Fibroblast of upper back skin (primary cell): ENCODE measurements at places on chromosomes 16 and 17.

GRCh38 chr16:3027983-3028715, 4.3 kb downstream of the THOC6 start:
- peak; percentile 64 for DNase-seq

GRCh38 chr16:48603647-48604376, 6.2 kb downstream of the N4BP1 start:
- DNase-seq: no peak

GRCh38 chr17:81438007-81438659, 42.9 kb downstream of the BAHCC1 start:
- no peak for DNase-seq

DNA sequence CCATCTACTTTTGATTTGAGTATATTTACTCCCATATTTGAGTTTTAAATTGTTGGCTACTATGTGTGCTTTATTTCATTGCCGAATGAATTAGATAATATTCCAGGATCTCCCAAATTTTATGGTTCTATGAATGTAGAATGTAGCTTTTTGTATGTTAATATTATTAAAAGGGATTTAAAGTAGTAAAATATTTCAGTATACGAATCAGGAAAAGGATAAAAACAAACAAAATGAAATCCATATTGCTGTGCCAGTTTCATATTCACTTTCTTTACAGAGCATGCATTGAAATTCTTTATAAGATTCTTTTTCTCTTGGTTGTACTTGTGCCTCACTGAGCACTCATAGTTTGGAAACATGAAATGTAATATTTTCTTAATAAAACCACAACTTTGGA, 155.1 kb downstream of the CHD9 start:
- DNase-seq: no peak

DNA sequence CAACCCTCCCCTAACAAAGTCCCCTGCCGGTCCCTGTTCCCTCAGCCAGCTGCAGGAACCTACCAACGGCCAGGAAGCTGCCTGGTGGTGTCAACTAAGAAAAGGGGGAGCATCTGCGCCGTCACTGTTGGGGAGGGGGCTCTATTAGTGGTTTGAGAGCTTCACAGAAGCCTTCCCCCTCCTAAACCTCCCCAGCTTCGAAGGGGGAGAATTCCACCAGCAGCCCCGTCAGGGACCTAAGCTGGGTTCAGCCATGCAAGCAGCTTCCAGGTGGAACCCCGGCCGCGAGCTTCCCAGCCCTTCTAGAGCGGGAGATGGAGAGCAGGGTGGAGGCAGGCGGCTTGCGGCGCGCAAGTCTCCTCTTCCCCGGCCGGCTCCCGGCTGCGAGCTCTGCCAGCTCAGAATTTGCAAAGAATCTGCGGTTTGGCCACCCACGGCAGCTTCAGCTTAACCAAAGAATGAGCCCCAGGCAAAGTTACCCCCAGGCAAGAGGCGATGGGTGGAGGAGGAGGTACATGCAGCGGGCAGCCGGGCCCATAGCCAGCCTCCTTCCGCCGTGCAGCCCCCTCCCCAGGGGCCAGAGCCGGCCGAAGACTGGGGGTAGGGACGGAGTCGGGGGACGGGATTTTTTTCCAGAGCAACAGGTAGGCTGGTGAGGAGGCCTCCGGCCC, 33.7 kb downstream of the DDX19A start:
- DNase-seq: peak; percentile 92

DNA sequence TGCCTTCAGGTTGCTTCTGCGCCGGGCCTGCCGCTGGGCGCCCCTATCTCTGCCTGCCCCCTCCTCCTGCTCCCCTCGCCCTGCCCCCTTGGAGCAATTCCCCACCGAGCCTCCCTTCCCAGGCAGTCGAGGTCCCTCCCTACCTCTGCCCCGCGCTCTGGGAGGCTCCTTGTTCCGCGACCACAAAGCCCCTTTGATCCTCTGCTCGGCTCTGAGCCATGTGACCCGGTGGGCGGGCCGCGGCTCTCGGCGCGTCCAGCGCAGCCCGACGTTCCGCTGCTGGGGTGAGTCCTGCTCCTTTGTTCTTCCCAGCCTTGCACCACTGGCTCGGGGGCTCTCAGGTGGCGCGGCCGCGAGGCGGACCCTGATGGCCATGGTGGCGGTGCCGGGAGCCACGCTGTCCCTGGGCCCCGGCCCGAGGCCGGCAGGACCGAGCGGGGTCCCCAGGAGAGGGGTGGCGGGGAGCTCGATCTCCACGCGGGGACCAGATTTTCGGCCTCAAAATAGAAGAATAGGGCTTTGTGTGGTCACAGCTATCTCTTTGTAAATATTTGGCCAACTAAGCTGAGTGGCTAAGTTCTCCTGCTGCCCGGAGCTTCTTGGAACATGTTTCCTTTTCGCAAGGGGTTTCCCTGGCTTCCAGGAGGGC, 310.6 kb downstream of the SEC14L1 start:
- peak; percentile 74 for DNase-seq

DNA sequence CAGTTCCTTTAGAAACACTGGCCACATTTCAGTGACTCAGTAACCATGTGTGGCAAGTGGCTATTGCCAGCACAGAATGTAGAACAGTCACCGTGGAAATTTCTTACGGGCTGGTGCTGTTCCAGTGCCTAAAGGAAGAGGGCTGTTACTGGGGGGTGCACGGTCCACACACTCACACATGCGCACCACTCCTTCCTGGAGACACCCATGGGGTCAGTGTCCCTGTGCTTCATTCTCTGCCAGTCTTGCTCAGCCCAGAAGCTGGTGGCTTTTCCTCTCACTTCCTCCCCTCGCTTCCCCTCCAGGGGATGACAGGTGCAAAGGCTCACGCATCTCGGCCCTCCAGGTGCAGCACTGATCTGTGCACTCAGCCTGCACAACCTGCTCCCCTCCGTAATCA, 115.6 kb downstream of the CCDC182 start:
- no peak for DNase-seq

DNA sequence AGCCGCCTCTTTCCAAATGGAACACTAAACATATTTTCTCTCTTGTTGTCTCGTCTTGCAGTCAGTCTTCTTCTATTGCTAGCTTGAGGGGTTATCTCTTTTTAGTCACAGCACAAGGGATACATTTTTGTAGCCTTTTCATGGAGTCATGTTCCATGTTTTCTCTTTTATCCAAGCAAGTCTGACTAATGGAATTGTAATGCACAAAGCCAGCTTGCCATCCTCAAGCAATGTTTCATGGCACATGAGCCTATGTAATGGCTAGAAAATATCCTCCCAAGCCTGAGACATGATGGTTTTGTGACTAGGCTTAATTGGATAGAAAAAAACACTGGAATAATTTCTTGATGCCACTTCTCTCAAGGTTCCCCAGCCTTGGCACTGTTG, 414.6 kb upstream of the GOT2 start:
- DNase-seq: peak; percentile 50

GRCh38 chr17:15490634-15491261, 23.3 kb upstream of the CDRT4 start:
- peak; percentile 59 for DNase-seq

GRCh38 chr16:1708083-1708767, 2.2 kb downstream of the MAPK8IP3 start:
- DNase-seq: no peak

DNA sequence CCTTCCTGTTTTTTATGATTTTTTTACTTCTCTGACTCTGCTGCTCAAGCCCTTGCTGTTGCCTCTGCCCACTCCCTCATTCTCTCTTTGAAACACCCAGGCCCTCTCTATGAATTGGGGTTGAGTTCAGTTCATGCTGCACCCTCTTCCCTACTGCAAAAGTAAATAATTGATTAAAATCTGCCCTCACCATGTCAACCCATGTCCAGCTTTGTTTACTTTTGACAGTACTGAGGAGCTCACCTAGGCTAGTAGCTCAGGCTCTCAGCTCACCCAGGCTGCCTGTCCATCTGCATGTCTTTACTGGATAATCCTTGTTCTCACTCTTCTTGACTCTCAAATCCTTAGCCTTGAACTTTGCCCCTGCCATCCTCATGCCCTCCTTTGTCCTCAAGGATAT, 95.2 kb downstream of the SPACA3 start:
- no peak for DNase-seq

- no peak for DNase-seq
Measured at GRCh38 chr16:11797957-11798299, 870 bp upstream of the ZC3H7A start.

DNA sequence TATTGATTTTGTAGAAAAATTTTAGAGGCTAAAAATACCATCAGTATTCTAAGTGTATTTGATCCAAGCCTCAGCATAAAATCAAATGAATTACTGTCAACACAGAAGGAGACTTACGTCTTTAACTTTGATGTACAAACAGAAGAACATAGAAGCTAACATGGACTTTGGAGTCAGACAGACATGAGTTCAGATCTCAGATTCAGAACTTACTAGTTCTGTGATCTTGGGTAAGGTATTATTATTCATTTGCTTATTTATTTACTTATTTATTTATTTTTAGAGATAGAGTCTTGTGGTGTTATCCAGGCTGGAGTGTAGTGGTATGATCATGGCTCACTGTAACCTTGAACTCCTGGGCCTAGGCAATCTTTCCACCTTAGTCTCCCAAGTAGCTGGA, 4.0 kb upstream of the SLFN12L start:
- no peak for DNase-seq

- no peak for DNase-seq
Measured at GRCh38 chr17:75396796-75397195, 8.7 kb downstream of the GRB2 start.

- no peak for DNase-seq
Measured at GRCh38 chr16:4583906-4584305, 27.8 kb downstream of the C16orf96 start.

- no peak for DNase-seq
Measured at GRCh38 chr17:16001226-16001897, 1.7 kb downstream of the TTC19 start.

DNA sequence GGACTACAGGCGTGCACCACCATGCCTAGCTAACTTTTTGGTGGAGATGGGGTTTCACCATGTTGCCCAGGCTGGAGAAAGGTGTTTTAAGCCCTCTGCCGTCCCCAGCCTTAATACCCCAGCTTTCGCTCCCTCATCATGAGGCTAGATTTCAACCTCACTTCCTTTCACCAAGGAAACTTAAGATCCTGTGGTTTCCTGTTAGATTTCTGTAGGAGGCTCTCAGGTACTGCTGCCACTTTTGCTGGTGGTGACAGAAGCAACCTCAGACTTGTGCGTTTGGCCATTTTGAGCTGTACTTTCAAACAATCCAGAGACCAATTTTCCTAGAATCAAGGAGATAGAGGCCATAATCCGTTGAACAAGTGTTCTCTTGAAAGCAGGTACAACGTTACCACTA, 36.2 kb downstream of the MPHOSPH6 start:
- DNase-seq: no peak
